Bone marrow (tissue), 2 donors: ENCODE measurements at places on chromosomes 1 and 21.

- DNase-seq, result no peak
Measured at GRCh38 chr21:42735944-42736343, 82.5 kb downstream of the PDE9A start.

DNA sequence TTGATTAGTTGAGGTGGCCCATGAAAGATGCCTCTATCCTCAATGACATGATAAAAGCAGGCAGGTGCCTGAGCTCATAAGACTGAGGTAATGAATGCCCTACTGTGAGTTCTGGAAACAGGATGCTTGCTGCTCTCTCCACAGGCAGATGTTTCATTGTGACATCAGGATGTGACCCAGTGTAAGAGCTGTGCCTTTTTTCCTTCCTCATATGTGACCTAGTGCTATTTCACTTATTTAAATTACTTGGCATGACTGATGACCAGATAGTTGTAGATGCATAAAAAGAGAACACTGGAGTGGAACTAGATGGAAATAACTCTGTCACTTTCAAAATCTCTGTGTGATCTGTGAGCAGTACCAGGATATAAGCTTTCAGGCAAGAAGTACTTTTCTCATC lies 31.9 kb downstream of the KIF14 start:
- DNase-seq, result no peak

- no peak for DNase-seq
Measured at GRCh38 chr1:215845234-215845891, 278.3 kb downstream of the KCTD3 start.

GRCh38 chr1:186183970-186184628 lies 191.0 kb downstream of the TPR start:
- no peak for DNase-seq

DNA sequence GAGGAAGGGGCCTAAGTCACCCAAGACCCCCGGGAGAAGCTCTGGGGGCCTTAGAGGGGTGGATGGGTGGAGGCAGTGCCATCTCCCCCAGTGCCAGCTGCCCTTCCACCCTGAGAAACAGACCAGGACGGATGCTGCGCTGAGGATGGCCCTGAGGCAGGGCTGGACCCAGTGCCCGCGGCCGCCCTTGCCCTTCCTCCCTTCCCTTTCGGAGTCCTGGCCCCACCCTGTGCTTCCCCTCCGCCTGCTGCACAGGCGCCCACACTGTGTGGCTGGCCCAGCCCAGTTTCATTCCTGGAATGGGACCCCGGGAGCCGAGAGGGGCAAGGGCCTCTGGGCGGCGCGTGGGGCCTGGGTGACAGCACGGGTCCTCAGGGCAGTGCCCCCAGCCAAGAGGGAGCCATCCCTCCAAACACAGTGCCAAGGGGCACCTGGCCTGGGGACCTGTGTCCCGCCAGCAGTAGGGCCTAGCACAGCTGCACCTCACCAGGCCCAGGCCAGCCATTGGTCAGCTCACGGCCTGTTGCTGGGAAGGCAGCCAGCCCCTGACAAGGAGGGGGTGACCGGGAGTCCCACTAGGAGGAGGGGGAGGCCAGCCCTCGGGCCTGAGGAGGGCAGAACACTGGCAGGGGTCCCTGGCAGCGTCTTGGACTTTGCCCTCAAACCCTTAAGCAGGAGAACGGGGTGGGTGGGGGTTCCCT lies 13.4 kb upstream of the SKI start:
- no peak for DNase-seq

DNA sequence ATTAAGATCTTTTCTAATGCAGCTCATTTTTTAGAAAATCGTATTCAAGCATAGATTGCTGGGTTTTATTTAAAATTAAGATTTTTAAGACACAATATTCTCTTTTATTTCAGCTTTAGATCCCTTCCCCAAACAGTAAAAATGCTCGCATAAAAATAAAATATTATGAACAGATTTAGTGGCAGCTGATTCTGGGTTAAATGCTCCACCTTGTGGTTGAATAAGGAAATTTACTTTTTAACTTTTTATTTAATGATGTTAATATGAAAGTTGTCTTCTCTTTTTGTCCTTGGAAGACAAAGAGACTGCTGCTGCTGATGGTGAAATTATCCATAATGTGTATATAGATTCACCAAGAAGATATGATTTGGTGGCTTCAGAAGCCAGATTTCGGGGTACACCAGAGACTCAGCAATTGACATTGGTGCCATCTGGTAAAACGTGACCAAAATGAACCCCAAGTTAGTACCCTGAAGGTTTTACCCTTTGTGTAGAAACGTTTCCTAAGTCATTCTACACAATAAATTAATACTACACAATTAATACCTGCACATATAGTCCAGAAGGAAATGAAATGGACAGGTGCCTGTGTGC lies 128.0 kb downstream of the ADAMTS1 start:
- no peak for DNase-seq

DNA sequence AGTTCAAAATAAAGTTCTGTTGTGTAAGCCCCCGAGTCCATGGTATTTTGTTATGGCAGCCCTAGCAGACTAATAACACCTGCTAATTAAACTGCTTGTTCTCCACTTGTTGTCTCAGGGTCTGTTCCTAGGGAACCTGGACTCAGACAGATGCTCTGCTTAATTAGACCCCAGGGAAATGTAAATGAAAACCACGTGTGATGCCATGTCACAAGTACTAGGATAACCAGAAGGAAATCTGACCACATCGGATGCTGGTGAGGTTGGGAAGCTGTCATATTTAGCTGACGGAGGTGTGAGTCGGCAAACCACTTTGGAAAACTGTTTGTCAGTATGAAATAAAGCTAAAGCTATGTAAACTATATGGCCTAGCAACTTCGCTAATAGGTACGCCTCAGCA lies 19.6 kb downstream of the EDN2 start:
- no peak for DNase-seq

- DNase-seq, result no peak
Measured at GRCh38 chr1:202274611-202275010, 67.1 kb downstream of the UBE2T start.

- DNase-seq, result peak; percentile 7
Measured at GRCh38 chr1:182781841-182782586, 7.6 kb upstream of the NPL start.

DNA sequence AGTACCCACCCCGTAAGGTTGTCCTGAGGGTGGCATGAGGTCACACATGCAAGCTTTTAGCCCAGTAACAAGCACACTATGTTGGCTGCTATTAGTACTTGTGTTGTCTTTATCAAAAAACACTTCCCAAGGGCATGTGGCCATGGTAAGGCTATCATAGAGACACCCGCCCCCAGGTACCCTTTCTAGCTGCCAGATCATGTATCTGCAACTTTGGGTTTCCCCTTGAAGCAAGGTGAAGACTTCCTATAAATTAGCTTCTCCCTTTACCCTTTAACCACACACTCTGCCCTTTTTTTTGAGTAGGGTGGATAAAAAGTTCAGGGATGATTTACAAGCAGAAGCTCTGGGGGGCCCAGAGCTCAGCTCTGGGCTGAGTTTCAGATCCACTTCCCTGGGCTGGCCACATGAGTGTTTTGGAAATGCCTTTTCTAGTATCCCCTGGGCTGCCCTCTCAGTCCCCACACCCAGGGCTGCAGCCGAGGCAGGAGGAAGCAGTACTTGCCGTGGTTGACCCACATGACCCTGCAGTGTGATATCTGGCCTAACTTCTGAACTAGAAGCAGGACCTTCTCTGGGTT lies 2.0 kb downstream of the ZDHHC18 start:
- DNase-seq, result peak; percentile 16

DNA sequence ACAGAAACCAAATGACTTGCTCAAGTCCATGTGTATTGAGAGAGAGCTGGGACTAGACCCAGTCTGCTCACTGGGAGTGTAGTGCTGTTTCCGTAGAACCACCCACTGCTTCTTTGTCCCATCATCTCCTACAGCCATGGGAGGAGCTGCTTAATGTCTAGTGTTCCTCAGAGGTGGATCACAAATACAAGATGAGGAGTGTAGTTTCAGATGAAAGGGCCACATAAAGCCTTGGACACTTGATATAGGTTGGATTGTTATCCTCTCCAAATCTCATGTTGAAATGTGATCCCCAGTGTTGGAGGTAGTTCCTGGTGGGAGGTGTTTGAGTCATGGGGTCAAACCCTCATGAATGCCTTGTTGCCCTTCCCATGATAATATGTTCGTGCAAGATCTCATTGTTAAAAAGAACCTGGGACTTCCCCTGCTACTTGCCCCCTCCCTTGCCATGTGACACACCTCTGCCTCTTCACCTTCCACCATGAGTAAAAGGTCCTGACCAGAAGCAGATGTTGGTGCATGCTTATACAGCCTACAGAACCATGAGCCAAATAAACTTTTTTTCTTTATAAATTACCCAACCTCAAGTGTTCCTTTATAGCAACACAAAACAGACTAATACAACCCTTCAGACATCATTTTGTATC lies 127.5 kb upstream of the DNAH14 start:
- DNase-seq, result no peak

DNA sequence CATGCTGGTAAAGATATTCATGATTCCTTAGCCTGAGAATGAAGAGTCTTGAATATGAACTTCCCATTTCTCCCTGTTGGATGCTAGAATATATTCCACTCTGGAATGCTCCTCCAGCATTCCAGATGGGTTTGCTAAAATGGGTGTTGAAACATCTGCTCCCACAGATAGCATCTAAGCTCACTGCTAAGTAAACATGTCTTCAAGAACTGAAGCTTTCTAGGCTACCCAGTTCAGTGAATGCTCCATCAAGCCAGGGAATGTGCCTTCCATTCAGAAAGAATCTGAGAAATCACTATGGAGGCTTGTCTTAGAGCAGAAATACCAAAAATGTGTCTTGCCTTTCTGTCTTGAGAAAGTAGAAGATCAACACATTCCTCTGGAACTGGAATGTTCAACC lies 81.1 kb downstream of the TNFSF18 start:
- no peak for DNase-seq

- DNase-seq, result no peak
Measured at GRCh38 chr1:206039046-206039973, 13.7 kb upstream of the RHEX start.
